Gastroesophageal sphincter (tissue), 4 donors: ENCODE measurements at places on chromosomes 6 and 20. TPM values are rescaled to one million over a fixed set of nuclear protein-coding genes. Genes with fewer than 3 reads are reported as not detected.

The RNF144B gene
- total RNA-seq, result 18.4 TPM

The TRIM27 gene
- 55.1 TPM for total RNA-seq

The MTFR2 gene
- 0.62 TPM for total RNA-seq

The PRL gene
- not detected for total RNA-seq

The WTAP gene
- 77.5 TPM for total RNA-seq

The HEY2 gene
- 2.3 TPM for total RNA-seq

The CTCFL gene
- not detected for total RNA-seq

The CFAP61 gene
- total RNA-seq, result 0.54 TPM
